CD4-positive, alpha-beta T cell treated with Interleukin-6 for 4 hours (primary cell): ENCODE measurements at places on chromosomes 1 and 21.
A peak's percentile ranks its signal among the peaks of the same experiment; 100 is the strongest.

- DNase-seq: no peak
These were observed 275.9 kb upstream of the C1orf105 start for GRCh38 chr1:172144445-172145061.

DNA sequence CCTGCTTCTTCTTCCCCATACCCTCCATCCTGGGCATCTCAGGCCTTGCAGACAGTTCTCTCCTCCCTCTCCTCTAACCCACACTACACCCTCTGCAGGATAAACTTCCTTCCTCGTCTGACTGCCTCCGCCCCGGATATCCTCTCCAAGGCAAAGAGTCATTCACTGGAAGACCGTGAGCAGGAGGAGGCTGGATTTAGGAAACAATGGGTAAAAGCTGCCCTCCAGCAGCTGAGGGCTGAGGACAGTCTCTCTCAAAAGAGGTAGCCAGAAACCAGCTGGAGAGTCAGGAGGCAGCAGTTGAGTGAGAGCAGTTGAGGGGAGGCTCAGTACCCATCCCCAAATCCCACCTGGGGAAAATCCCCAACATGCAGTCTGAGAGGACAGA, 1.4 kb downstream of the CSRP1 start:
- no peak for DNase-seq

GRCh38 chr1:40646315-40646714, 19.2 kb downstream of the RIMS3 start:
- DNase-seq: no peak

DNA sequence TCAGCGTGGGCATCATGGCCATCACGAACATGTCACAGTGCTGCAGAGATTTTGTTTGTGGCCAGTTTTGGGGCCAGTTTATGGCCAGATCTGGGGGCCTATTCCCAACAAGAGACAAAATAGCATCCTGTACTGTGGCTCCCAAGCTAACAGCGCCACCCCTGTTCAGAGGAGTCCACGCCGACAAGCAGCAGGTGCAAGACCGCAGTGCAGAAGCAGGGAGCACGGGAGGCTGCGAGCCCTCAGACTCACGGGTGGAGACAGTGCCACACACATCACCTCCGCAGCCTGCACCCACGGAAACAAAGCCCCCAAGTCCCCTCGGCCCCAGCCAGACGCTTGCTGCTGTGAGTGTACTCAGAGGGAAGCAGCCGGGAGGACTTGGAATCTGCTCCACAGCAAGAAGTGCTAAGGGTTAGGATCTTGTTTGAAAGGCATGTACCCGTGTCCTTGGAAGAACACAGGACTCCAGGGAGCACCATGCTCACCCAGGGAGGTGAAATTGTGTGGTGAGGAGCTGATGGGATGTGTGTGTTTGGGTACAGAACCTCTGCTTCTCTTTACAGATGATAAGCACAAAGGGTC, 7.1 kb downstream of the TCP10L start:
- peak; percentile 35 for DNase-seq
